ENCODE measurements at places on chromosomes 6 and 20. TPM values are rescaled to one million over a fixed set of nuclear protein-coding genes. Genes with fewer than 3 reads are reported as not detected.
A peak's percentile ranks its signal among the peaks of the same experiment; 100 is the strongest.

DNA sequence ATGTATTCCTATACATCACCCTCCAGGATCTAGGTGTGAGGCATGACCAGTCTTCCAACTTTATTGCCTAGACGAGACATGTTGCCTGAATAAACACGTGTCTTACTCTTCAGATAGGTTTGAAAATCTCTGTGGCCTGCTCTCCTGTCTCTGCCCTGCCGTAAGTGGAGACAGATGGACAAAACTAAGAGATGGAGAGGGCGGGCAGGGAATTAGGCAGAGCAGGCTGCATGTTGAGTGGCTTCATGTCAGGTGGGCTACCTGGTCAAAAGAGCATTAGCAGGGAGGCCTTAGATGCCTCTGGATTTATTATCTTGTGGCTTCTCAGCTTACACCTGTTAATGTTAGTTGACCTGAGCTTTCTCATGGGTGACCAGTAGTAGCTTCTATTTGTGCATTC lies 59.0 kb upstream of the TULP4 start:
- no peak for DNase-seq

DNA sequence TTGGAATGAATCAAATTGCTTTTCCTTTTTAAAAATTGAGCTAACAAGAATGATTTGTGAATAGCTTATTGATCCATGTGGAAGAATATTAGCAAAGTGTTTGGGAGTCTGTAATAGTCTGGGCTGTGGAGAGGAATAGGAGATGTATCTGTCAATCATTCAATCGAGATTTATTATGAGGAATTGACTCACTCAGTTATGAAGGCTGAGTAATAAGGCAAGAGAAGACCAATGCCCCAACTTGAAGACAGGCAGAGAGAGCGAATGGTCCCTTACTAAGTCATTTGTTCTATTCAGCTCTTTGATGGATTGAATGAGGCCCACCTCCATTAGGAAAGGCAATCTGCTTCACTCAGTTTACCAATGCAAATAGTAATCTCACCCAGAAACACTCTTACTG lies 403.0 kb downstream of the CD83 start:
- no peak for DNase-seq

FERMT1 gene
- total RNA-seq = 0.25 TPM

GRCh38 chr6:25971187-25971821 lies 8.7 kb downstream of the TRIM38 start:
- no peak for DNase-seq

GRCh38 chr6:109454496-109455436 lies 806 bp downstream of the MICAL1 start:
- no peak for DNase-seq

DNA sequence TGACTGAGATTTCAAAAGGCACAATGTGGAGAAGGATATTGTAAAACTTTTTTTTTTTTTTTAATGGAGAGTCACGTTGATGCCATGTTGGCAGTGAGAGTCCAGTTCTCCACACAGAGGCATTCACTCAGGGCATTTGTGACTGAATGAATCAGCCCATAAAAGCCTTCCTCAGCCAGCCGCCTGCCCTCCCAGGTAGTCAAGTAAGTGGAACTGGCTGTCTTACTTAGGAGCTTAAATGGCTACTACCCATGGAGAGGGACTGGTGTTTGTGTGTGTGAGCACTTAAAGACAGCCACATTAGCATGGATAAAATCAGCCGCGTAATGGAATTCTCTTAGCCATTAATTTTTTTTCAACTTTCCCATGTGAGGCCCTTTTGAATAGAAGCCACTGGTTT lies 12.6 kb downstream of the AAR2 start:
- DNase-seq = no peak

- no peak for DNase-seq
These were observed 21.0 kb downstream of the RNASET2 start for GRCh38 chr6:166935353-166935752.

ISM1 gene
- total RNA-seq = 6.4 TPM

DNA sequence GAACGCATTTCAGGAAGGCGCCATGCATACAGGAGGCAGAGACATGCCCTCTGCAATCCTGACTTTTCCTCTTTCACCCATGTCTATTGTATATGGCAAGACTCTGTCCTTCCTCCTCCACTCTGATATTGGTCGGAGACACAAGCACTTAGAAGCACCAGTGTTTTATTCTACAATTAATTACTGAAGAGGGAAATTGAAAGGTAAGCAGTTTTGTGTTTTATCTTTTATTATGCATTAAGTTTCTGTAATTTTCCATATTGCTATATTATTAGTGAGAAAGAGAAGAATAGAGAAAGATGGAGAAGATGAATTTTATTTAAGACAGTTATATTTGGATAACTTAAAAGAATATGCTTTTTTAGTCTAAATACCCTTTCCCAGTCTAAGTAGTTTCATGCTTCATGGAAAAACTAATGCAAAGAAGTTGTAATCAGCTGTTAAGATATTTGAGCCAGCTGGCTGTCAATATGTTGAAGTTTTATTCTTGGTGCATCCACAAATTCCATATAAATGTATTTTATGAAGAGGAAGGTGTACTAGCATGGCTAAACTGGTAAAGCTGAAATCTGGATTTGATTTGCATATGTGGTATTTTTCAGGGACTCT lies 13.6 kb downstream of the ARID1B start:
- DNase-seq = no peak

- no peak for DNase-seq
These were observed 42.6 kb upstream of the APCDD1L start for GRCh38 chr20:58557733-58558342.

DNA sequence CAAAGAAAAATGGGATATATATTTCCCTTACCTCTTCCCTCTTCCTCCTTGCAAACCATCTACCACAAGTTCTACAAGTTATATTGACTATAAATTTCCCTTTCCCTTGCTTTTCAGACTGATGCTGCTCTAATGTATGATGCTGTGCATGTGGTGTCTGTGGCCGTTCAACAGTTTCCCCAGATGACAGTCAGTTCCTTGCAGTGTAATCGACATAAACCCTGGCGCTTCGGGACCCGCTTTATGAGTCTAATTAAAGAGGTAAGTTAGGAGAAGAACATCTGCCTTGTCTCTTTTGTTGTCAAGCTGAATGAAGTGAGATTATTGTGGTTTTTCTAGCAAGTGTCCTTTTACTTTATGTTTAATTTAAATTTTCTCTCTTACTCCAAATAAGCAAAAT lies 406.0 kb downstream of the GRIK2 start:
- DNase-seq = no peak

DNA sequence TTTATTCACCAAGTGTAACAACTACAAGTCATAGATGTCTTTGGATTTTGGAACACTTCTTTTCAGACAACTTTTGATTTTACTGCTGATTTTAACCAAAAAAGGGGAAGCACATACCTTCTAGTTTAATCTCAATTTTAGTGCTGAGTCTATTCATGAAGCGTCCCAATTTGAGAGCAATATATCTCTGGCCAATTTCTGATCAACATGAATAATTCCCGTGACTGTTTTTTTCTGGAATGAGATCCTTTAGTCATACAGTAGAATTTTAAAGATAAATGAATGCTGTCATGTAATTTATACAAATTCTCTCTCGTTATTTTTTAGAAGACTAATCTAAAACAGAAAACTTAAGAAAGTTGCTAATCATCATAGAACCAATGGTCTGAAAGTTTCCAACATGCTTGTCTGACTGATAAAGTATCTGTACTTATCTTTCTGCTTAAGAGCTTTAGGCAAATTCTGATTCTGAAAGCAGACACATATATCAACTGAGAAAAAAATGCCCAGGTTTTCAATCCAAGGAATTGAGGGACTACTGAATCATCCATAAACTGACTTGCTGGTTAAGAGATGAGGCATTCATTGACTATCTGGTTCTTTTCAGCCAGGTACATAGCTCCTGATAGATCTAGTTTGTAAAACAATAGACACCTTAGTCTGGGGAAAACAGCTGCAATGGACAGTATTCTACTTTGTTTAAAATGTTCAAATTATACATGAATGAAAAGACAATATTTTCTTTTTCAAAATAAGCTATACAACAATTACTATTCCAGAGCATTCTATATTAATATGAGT lies 657.5 kb downstream of the RFPL4B start:
- no peak for DNase-seq

DNA sequence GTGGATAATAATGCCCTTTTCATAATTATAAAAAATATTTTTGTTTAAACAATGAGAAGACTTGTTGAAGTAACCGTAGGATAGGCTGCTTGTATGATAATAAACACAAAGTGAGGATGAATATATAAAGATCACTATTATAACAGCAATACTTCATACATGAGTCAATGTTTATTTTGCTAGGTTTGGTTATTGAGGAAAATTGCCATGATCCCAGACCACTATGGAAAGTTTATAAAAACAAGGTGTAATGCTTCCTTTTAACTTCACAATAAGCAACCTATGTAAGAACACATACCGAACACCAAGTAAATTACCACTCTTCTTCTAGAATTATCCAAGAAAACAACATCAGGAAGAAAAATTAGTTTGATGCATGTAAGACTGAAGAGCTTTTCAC lies 495.3 kb upstream of the RNF217 start:
- no peak for DNase-seq

GRCh38 chr6:47256361-47256760 lies 53.3 kb downstream of the TNFRSF21 start:
- no peak for DNase-seq

DNA sequence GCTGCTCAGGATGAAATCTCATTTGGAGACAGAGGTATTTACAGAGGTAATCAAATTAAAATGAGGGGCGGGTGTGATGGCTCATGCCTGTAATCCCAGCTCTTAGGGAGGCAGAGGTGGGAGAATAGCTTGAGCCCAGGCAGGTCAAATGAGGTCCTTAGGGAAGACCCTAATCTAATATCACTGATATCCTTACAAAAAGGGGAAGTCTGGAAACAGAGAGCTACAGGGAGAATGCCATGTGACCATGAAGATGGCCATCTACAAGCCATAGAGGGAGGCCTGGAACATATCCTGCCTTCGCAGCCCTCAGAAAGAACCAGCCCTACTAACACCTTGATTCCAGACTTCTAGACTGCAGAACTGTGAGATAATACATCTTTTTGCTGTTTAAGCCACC lies 8.3 kb downstream of the MTCL3 start:
- DNase-seq = no peak

GRCh38 chr6:151413372-151414145 lies 22.2 kb upstream of the ZBTB2 start:
- DNase-seq = no peak

DNA sequence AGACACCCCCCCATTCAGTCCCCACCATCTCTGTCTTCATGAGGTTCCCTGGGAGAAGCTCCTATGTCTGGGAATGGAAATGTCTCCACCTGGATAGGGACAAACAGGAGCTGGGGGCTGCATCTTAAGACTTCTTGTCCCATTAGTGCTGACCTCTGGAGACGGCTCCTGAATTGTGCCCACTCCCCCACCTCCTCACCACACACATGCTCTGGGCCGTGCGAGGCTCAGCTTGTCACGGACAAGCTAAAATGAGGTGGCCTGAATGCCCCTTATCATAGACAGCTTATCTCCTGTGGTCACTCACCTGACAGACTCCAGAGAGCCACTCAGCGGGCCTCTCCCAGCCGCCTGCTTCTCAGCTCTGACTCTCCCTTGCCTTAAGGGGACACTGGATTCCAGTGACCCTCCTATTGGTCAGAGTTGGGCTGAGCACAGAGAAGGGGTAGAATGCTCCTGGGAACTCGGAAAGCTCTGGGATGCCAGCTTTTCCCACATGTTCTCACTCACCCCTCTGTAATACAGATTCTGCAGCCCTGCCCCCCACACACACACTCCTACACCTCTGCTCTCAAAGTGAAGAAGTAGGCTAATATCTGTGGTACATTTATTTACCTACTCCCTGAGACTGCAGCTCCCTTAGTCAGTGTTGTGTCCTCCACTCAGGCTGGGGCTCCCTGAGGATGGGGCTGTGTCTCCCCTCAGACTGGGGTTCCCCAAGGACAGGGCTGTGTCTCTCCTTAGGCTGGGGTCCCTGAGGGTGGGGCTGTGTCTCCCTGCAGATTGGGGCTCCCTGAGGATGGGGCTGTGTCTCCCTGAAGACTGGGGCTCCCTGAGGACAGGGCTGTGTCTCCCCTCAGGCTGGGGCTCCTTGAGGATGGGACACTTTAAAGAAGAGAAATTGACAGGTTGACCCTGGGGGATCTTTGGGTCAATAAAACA lies 167.5 kb downstream of the VEGFA start:
- no peak for DNase-seq

DNA sequence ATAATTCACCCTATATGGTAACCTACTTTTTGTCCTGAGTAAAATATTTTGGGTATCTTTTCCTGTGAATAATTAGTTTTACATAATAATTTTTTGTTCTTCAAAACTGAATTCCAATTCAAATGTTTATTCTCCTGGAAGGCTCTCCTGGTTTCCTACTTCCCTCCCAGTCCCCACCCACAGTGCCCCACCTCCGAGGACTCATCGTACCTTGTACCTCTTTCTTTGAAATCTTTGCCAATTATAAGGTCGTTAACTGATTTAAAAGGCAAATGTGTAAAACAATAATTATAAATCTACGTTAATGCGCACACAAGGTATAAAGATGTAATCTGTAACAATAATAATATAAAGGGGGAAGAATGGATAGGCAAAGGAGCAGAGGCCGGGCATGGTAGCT lies 40.5 kb upstream of the VEGFA start:
- no peak for DNase-seq

GRCh38 chr6:112429226-112429625 lies 82.1 kb downstream of the RFPL4B start:
- DNase-seq = no peak

DNA sequence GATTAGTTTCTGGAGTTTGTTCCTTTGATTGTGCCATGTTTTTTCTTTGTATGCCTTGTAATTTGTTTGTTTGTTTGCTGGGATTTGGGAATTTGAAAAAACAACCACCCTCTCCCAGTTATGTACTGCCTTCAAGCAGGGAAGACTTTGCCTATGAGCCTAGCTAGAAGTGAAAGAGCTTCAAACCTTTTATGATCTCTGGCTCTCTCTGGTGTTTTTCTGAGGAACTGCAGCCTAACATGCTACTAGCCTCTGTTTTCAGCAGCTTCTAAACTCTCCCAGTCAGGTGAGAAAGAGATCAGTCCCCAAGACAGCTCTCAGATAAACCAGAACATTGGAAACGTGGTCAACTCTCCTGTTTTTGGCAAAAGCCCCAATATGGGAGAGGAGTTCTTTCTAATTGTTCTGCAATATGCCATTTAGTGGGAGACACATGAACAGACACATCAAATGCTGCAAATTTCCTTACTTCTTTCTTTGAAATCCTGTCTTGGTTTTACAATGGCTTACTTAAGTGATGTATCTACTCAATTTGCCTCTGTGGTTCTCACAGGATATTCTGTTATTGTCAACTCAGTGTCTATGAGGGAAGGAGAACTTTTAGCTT lies 58.9 kb upstream of the SERINC1 start:
- peak; percentile 51 for DNase-seq

GRCh38 chr6:37518116-37518515 lies 18.4 kb upstream of the CCDC167 start:
- DNase-seq = no peak

DNA sequence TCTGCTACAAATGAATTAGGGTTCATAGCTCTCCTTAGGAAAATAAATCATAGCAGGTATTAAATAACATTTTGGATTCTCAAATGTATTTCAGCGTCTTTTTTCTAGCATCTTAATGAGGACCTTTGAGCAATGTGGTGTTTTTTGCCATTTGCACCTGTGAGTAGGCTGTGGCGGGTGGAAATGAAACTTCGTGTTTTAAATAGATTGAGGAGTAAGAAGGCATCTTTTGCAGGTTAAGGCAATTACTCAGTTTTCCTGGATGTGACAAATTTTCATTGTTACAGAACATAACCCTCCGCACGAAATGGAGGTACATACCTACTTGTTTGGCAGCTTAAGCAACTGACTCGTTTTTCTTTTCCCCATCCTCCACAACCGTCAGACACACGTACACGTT lies 708.9 kb upstream of the NRSN1 start:
- no peak for DNase-seq

TENT5A gene
- 13.1 TPM for total RNA-seq

Data from liver (tissue), 10 donors.